ENCODE measurements at places on chromosomes 3 and 15.

DNA sequence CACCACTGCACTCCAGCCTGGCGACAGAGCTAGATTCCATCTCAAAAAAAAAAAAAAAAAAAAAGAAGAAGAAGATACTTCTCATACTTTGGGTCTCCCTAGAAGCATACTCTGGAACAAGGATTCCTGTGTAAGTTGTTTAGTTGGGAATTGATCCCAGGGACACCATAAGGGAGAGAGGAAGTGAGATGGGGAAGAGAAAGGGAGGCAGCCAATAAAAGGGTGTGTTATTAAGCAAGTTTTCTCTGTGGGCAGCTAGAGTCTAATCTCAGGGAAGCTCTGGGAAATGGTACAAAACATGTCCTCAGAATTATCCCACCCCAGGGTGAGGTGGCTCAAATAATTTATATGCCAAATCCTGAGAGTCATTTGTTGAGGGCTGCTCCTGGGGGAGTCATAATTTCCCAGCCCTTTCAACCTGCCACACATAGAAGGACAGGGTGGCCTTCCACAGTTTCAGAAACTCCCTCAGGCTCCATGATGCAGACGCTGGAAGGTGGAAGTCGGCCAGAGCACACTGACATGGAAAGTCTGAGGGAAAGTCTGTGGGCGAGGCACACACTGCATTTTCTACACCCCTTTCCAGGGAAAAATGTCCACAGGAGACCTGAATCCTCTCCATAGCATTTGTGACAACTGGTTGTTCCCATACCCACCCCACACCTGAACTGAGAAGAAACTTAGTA lies 86.4 kb upstream of the SLC4A7 start:
- no peaks in the 10 kb centered on the region for H3K27me3 ChIP-seq
- H3K27ac ChIP-seq: no peak overlapping the region
- peaks cover 5% of the 10 kb centered on the region for H3K4me1 ChIP-seq

DNA sequence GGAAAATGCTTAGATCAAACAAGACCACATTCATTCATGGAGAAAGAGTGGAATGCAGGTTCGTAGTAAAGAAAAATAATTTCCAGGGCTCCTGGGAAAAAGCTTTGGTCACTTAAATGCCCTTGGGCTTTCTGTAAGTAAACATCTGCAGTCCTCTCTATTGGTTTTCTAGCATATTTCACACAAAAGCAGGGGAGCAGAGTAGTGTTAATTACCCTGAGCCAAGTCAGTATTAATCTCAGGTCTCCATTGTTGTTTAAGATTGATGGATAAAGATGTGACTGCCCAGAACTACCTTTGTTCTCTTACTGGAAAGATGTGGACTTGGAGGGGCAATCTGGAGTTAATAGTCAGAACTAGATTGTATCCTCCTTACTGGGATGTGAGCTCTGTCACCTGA lies 242.6 kb downstream of the PTPRG start:
- no peaks in the 10 kb centered on the region for H3K4me1 ChIP-seq
- no peak overlapping the region for H3K27ac ChIP-seq
- DNase-seq: no peak
- no peaks in the 10 kb centered on the region for H3K27me3 ChIP-seq

- peak overlapping the region; percentile 90 for H3K4me3 ChIP-seq
- peaks cover 44% of the 10 kb centered on the region for H3K36me3 ChIP-seq
- DNase-seq: no peak
Observed at GRCh38 chr3:15331072-15331605, 1.2 kb downstream of the SH3BP5 start.

DNA sequence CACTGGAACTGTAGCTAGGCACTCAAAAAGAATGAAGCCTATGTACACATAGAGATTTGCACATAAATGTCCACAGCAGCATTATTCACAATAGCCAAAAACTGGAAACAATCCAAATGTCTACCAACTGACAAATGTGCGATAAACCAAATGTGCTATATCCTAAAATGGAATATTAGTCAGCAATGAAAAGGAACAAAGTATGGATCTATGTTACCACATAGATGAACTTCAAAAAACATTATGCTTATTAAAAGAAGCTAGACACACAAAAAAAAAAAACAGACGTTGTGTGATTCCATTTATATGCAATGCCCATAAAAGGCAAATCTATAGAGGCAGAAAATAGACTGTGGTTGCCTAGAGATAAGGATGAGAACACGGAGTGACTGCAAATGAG lies 39.7 kb downstream of the SRGAP3 start:
- H3K4me3 ChIP-seq: no peak overlapping the region
- peaks cover 26% of the 10 kb centered on the region for H3K4me1 ChIP-seq
- H3K27ac ChIP-seq: no peak overlapping the region
